ENCODE measurements at places on chromosomes 4 and X. TPM values are rescaled to one million over a fixed set of nuclear protein-coding genes. Genes with fewer than 3 reads are reported as not detected.

GPRASP3 gene
- total RNA-seq, result 2.0 TPM

SETD7 gene
- 10.4 TPM for total RNA-seq

LGI2 gene
- total RNA-seq, result not detected

SSX5 gene
- total RNA-seq, result not detected

MAB21L2 gene
- total RNA-seq, result not detected

ZAR1 gene
- not detected for total RNA-seq

TNMD gene
- total RNA-seq, result not detected

GRCh38 chr4:176593943-176594342 is 198.8 kb downstream of the VEGFC start:
- DNase-seq, result no peak

- peak; percentile 82 for DNase-seq
Measured at GRCh38 chrX:47619486-47620302, at the start of gene SYN1. Gene SYN1, minus strand, starts transcription at chrX:47619857. Its CDS starts 129 bp downstream, at chrX:47619728.

DNA sequence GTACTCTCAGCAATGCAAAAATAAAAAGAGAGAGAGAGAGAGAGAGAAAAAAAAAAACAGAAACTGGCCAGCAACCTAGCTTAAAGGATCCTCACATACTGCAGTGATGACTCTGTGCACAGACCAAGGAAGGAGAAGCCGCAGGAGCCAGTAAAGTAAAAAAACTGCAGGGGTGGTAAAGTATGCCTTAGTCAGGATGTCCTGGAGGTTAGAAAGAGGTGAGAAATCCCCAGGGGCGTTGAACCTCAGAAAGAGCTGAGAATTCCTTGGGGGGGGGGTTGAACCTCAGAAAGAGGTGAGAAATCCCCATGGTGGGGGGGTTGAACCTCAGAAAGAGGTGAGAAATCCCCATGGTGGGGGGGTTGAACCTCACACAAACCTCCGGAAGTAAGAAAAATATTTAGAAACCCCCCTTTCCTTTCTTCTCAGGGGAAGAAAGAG is 48.0 kb downstream of the MAGEA9 start:
- DNase-seq, result peak; percentile 48

- DNase-seq, result no peak
Measured at GRCh38 chr4:39484582-39485272, 25.9 kb downstream of the LIAS start.

DNA sequence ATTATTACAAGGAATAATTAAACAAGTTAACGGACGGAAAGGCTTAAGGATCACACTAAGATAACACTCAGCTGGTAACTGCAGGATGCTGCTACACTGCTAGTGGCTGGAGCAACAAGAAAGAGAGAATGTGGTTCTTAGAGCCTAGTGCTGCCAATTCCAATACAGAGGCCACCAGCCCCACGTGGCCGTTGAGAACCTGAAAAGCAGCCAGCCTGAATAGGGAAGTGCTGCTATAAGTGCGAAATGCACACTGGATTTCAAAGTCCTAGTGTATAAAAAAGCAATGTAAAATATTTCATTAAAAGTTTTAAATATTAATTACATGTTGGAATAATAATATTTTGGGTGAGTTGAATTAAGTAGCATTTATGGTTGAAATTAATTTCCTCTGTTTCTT is 257.3 kb upstream of the TAPT1 start:
- no peak for DNase-seq

DNA sequence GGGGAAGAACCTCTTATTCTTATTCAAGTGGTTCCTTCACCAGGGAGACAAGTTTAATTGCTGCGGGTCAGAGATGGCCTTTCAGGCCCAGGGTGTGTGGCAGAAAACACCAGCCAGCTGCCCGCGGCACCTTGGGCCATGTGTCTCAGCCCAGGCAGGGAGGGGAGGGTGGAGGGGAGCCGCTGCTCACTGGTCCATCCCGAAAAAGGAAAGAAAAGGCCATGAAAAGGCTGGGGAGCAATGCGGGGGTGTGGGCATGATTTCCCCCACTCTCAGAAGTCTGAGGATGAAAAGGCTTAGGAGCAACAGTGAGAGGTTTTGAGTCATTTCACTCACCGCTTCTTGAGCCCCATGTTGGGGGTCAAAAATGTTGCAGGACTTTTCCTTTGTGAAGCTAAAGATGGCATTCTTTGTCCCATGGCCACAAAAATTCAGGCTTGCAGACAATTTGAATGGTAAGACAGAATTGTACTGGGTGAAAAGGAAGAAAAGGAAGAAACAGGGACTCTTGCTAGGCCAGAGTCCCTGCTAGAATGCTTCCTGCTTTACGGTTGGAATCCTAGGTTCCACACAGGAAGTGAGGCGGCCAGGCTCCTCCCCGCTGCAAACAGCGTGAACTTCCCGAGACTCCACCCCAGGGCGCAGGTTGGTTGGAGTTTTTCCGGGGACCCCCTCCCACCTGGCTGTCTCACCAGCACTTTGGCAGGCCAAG is 17.4 kb upstream of the FAM47E start:
- no peak for DNase-seq

- DNase-seq, result no peak
Measured at GRCh38 chr4:187000281-187000680, 276.6 kb upstream of the FAT1 start.

DNA sequence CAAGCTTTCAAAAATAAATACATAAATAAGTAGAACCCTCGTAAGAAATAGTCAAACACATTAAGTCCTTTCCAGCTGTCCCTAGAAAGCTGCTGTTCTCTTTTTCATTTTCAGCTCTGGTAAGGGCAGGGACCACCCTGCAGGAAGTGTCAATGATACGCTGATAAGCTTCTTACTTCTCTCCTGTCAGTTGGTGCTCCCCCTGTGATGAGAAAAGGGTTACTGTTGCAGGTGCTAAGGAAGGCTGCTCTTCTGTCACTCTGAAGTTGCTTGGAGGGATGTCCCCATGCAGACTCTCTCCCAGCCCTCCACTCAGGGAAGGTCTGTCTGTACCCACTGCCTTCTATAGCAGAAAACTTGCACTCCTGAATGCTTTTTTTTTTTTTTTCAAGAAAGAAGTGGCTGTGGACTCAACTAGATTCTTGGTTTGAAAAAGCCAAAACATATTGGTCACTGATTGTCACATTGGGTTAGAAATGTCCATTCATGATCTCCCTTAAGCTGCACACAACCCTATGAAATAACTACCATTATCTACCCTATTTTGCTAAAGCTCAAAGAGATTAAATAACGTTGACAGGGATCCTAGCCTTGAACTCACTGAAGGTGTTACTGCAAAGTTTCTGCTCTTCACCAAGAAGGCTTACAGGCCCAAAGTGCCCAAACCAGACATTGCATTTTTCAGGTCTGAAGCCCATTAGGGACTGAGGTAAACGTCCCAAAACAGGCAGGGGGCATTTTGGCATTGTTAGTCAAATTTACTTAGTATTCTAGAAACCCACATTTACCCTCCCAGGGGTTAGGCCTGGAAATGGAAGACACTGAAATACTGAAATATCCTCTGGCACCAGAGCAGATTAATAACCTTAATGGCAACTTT is 1.2 kb downstream of the CXCL3 start:
- no peak for DNase-seq

- no peak for DNase-seq
Measured at GRCh38 chrX:155998761-155999510, 1.4 kb downstream of the IL9R start.

DNA sequence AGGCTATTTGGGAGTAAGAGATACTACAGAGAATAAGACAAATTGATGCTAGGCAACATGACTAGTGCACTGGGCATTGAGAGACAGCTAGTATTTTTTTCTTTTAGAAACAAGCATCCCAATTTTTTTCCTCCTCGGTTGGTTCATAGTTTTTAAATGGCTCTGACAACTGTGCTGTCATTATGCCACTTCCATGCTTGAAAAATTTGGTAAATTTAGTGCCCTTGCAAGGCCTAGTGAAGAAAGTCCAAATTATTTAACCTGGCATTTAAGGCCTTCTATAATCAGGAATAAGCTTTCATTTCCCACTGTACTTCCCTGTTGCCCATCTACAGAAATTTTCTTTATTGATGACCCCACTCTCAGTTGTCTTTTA is 15.8 kb downstream of the VSIG4 start:
- no peak for DNase-seq

DNA sequence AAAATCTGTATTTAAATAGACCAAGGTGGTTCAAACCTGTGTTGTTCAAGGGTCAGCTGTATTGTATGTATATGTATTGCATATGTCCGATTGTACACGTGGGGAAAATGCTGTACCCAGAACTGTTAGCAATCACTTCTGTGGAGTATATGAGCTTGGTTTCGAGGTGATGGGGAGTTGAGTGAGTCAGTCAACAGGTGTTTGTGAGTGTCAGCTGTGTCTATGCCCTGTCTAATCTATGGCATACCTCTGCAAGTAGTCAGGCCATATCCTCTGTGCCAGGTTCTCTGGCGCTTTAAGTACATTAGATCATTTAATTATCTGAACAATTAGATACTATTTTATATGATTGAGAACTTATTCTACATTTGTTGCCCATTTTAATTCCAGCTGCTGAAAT is 7.4 kb downstream of the ZRSR2 start:
- no peak for DNase-seq

DNA sequence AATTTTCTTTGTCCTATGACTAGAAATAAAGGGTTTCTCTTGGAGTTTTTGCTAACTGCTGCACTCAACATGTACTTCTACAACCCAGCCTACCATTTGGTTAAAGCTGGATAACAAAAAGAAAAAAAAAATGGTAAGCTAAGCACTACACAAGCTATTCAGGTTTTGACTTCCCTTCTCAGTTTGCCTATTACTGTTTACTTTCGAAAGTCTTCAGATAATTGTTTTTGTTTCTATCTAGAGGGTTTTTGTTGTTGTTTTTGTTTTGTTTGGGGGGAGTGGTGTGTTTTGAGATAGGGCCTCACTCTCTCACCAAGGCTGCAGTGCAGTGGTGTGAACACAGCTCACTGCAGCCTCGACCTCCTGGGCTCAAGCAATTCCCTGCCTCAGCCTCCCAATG is 46.6 kb downstream of the CLOCK start:
- no peak for DNase-seq

DNA sequence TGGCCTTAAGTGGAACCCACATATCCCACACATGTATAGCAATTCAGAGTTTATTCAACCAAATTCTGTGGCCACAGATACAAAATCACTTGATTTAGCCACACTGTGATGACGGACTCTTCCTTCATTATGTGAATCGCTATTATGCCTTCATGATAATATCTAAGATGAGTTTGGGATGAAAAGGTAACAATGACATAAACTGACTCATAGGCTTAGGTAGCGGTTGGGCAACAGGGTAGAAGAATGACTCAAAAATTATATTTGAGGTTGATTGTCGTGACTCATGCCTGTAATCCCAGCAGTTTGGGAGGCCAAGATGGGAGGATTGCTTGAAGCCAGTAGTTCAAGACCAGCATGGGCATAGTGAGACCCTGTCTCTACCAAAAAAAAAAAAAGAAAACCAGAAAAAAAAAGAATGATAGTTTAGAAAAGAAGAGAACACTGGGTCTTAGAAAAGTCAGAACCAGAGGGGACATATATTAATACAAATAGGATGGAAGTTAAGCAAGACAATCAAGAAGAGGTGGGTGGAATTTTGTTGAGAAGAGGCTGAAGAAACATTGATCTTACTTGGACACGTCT is 70.4 kb upstream of the USP9X start:
- DNase-seq, result peak; percentile 24

DNA sequence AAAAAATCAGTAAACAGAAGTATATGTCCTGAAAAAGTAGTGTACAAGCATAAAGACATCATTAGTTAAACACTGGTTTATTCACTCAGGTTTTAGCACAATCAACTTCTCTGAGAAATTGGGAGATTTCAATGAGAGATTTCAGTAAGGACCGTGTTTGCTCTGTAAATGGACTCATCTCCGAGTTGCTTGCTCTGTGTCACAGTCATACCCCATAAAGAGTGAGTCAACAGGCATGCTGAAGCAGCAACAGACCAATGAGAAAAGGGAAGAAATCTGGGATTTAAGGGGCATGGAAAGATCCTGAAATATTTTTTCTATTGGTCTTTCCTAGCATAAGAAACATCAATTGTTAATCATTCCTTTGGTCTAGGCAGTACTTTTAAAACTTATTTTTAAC is 4.7 kb downstream of the GLUD2 start:
- DNase-seq, result no peak

DNA sequence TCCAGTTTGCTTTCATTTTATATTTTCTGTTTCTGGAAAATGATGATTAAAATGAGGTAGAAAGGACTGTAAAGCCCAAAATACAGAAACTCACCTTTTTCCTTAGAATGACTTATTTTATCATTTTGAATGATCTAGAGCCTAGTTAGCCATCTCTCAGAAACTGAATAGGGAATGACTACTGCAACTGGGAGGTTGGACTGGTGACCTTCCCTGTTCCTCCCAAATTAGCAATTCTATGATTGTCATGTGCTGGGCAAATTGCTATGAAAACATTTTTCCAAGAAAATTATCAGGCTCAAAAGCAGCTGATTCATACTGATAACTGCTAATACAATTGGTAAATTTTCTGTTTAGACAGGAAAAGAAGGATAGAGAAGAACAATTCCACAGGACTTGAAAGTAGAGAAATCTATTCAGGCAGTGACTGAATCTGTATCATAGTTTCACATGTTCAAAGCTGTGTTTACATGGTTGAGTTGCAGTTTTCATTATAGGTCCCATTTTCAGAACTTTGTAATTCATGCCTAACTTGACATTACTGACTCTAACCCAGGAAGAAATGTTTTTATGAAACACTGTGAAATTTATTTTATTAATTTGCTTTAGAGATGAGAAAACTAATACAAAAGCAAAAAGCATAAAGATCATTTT is 43.4 kb upstream of the SEC24B start:
- no peak for DNase-seq

GRCh38 chr4:184664445-184665210 is 15.1 kb downstream of the PRIMPOL start:
- DNase-seq, result no peak

DNA sequence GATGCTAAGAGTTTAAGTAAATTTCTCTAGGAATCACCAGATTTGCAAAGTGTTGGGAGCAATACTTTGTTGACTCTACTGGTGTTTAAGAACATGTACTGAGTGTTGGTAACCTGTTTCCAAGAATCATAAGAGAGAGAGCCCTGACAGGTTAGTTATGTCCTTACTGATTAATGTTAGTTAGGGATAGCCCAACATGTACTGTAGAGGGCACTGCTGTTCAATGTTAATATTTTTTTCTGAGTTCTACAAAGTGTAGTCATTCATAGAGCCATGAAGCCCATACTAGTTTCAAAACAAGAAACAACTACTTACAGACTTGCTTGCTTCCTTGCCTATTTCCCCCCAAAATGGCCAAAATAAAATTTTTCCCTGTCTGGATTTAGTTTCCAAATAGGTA is 11.9 kb downstream of the TMPRSS11D start:
- DNase-seq, result no peak

DNA sequence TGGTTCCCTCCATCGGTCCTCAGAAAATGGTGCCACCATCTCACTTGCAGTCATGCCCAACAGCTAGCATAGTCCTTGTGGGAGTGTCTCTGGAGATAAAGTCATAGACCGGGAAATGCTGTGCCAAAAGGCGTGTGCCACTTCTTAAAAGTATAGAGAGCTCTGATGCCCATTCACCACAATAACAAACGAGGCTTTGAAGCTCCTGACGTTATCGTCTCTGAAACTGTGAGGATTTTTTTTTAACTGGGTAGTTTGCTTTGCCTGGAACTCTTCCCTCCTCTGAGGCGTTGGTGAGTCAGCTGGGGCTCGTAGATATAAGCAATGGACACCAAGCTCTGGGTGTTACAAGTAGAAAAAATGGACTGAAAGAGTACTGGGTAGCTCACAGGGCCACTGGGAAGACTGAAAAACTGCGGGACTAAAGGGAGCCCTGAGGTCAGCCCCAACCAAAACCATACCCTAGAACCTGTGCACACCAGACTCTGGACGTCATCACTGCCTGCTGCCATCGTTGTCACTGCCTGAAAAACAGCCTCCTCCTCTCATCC is 89.4 kb upstream of the TRIM2 start:
- peak; percentile 79 for DNase-seq
